Lung (tissue), 17 donors: ENCODE measurements at places on chromosomes 12 and 14.

DNA sequence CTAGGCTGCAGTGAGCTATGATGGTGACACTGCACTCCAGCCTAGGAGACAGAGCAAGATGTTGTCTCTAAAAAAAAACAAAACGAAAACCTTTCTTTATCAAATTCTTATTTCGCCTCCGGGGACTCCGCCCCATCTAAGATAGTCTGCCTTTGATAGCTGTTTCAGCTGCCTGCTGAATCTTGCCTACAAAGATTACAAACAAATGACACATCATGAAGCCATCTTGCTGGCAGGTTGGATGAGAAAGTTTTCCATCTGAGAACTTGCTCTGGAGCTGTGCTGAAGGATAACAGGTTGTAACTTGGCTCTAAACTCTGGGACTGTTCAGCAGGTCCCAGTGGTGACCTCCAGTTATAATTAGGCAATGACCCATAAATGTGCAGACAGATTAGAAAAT lies 41.8 kb upstream of the AEBP2 start:
- DNase-seq = no peak

DNA sequence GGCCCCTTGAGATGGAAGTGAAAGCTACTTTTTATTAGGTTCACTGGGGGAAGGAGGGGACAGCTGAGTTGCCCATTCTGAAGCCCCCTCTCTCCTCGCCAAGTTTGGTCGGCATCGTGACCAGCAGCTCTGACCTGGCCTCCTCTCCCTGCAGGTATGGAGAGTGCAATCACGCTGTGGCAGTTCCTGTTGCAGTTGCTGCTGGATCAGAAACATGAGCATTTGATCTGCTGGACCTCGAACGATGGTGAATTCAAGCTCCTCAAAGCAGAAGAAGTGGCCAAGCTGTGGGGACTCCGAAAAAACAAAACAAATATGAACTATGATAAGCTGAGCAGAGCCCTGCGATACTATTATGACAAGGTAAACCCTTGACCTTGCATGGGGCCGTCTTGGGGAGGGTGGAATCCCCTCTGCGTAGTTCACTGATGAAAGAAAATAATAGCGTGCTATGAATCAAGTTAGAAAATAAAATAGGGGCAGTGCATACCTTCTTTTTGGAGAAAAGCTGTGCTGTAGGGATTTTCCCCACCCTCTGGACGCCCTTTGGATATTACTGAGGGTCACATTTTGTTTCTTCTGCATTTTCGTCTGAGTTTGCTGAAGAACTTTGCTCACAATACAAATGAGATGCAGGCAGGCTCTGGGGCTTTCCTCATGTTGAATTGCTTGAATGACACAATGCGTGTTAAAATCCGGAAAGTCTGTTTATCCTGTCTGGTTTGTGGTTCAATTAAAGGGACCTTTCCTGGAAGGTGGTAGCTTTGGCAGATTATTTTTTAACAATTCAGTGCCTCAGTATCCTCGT lies 29.4 kb downstream of the ELK3 start:
- DNase-seq = no peak

DNA sequence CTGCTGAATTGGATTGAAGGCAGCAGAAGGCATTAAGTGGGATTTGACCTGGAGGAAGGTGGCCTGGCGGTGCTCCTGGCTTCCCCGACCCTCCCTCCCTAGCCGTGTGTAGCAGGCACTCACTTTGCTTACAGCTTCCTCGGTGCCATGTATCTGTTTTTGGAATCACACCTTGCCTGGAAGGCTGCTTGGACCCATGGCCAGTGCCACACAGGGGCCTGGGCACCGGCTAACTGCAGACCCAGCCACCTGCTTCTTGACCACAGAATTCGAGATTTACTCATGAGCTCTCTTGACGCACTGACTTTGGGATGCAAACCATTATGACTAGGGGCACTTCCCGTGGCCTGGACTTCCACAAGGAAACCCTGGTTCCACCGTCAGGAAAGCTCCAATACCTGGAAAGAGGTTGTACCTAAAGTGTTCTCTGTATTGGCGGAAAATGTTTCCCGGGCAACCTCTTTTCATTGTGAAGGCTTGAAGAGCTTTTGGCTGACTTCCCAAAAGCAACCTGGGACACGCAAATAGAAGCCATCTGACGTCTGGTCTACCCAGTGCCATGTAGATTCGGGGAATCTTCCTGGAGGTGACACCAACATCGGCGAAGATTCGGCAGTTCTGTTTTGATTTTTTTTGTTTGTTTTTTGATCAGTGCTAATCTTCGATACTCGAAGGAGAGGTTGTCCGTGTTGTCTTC lies 125.6 kb upstream of the RTL1 start:
- no peak for DNase-seq

GRCh38 chr12:51751661-51752060 lies 96.9 kb downstream of the FIGNL2 start:
- peak; percentile 60 for DNase-seq

DNA sequence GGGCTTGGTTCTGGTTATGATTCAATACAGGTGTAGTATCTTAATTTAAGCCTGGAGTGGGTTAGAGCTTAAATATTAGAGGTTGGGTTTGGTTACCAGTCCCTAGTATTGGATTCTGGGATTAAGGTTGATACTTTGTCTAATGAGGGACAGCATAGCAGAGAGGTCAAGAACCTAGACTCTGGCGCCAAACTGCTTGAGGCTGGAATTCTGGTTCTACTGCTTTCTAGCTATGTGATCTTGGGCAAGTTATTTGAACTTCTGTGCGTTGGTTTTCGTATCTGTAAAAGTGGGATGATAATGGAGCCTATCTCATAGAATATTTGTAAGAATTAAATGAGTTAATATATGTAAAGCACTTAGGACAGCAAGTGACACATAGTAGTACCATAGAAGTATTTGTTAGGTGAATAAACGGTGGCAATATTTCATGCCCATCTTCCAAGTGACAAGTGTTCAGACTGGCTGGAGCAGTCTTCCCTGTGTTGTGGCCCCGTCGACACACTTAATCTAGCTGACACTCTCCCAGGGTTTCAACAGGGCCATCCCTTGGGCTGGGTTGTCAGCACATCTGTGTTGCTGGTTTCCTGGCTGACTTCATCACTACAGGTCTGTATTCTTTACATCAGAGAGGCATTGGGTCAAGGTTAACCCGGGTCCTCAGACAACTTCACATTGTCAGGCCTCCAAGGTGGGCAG lies 3.0 kb downstream of the ENDOU start:
- DNase-seq = no peak

GRCh38 chr12:99976762-99977161 lies 8.0 kb downstream of the ANKS1B start:
- DNase-seq = no peak

GRCh38 chr12:76489737-76490136 lies 69.8 kb downstream of the OSBPL8 start:
- DNase-seq = no peak

DNA sequence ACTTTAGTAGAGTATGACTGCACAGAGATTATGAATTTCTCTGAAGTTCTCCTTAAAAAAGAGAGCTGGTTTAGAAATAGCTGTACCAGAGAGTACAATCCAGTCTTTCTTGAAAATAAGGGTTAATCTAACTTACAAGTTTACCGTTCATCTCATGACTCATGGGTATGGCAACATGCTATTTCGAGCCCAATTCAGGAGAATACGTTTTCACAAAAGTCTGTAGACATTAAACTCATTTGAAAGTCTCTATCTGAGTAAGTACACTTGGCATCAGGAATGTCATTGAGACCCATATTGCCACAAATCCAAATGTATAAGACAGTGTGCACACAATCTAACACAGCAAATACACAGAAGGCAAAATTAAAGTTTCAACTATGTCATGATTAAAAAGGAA lies 160.5 kb downstream of the PIK3C2G start:
- DNase-seq = no peak

GRCh38 chr12:82407481-82407880 lies 49.2 kb downstream of the METTL25 start:
- DNase-seq = no peak

GRCh38 chr14:94113490-94113889 lies 3.0 kb downstream of the IFI27 start:
- DNase-seq = no peak

GRCh38 chr14:100292301-100292775 lies 13.9 kb downstream of the SLC25A29 start:
- DNase-seq = peak; percentile 9

DNA sequence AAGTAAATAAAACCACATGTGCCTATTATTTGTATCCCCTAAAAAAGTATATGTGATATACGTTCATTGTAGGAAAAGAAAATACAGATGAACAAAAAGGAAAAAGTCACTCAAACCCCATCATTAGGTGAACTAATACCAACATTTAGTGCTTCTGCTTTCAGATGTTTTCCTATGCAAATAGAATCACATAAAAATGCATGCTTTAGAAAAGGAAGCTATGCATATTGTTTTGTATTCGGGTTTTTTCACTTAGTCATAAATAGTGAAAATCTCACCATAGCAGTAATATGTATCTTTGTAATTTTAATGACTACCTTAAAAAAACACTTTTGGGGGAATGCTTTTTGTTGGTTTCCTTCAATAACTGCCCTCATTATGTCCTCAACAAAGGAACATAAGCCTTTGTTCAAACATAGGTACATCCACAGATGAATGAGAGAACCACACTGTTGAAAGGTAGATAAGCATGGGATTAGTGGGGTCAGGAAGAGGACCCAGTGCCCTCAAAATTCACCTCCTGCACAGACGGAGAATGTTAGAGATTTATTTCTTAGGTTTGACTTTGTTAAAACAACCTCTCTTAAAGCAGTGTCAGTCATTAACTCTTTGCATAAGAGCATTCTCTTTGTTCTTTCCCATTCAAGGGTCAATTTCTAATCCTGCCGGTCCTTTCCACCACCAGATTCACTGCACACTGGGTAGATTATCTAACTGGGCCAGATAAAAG lies 6.5 kb downstream of the AMDHD1 start:
- DNase-seq = no peak

DNA sequence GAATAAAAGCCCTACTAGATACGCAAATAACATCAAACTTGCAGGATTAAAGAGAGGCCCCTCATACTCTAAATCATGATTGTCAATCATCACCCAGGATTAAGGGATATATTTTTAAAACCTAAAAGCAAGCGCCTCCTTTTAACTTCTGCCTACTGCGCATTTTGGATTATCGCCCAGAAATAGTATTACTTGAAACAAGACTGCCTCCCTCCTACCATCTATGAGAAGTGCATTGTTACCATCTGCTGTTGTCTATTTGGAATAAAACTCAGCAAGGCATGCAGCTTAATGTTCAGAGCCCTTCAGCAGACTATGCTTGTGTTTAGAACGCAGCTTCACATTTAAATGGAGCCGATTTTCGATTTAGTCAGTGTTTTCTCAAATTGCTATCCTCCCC lies 79.6 kb downstream of the EXOC5 start:
- DNase-seq = no peak

GRCh38 chr12:76450690-76451089 lies 102.5 kb upstream of the BBS10 start:
- DNase-seq = no peak

GRCh38 chr12:79706156-79706555 lies 15.4 kb upstream of the PAWR start:
- no peak for DNase-seq

- no peak for DNase-seq
These were observed 329.8 kb downstream of the PAWR start for GRCh38 chr12:79360936-79361335.

GRCh38 chr14:94632305-94632590 lies 20.1 kb downstream of the SERPINA3 start:
- DNase-seq = no peak

- DNase-seq = no peak
These were observed 51.2 kb downstream of the TSPAN11 start for GRCh38 chr12:30977537-30978349.

- no peak for DNase-seq
These were observed 162.4 kb upstream of the FSCB start for GRCh38 chr14:44669496-44669895.
